Activated T-cell treated with anti-CD3 and anti-CD28 coated beads, Interleukin-2, amount 50 U/mL, for 24 hours (primary cell): ENCODE measurements at places on chromosomes 4 and X.
A peak's percentile ranks its signal among the peaks of the same experiment; 100 is the strongest.

- DNase-seq = no peak
Measured at GRCh38 chr4:164648849-164649212, 105.1 kb upstream of the SMIM31 start.

DNA sequence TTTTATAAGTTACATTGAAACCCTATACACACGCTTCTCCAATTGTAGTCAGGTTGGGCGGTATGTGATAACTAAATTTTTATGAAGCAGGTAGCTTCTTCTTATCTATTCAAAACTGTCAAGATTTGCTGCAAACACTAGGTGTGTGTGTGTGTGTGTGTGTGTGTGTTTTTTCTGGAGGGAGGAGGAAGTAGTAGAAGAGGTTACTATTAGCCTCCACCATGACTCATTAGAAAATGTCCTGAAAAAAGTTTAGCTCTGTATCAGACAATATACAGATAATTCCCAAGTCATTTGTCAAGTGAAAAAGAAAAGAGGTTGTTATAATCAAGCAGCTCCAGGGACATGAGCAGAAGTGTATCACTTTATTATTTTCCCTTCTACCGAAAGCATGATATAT, 33.9 kb downstream of the PCDH7 start:
- DNase-seq = no peak

- DNase-seq = no peak
Measured at GRCh38 chr4:126779436-126780166, 853.2 kb upstream of the INTU start.

DNA sequence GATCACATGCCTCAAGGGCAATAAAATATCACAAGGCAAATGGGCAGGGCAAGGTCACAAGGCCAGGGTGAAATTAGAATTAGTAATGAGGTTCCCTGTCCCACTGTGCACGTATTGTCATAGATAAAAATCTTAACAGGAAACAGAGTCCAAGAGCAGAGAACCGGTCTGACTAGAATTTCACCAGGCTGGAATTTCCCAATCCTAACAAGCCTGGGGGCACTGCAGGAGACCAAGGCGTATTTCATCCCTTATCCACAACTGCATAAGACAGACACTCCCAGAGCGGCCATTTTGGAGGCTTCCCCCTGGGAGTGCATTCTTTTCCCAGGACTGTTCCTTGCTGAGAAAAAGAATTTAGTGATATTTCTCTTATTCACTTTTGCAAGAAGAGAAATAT, 25.9 kb upstream of the PRDM5 start:
- DNase-seq = no peak

DNA sequence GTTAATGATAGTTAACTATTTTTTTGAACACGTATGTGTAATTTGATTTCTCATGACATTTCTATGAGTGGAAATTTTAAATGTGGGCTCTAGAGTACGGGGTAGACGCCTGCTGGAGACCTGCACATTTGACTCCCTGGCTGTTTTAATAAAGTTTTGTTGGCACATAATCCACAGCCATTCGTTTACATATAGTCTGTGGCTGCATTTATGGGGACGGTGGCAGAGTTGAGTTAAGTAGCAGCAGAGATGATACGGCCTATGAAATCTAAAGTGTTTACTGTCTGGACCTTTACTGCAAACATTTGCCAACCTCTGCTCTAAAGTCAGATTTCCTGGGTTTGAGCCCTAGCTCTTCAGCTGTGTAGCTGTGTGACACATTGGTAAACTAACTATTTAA, 118.8 kb downstream of the CHRNA9 start:
- DNase-seq = no peak

GRCh38 chr4:84500386-84501201, 1.5 kb upstream of the NKX6-1 start:
- no peak for DNase-seq

GRCh38 chr4:158786121-158786601, 17.3 kb downstream of the FNIP2 start:
- DNase-seq = no peak

- no peak for DNase-seq
Measured at GRCh38 chr4:76725039-76725438, 172.9 kb downstream of the SOWAHB start.

GRCh38 chr4:177964693-177965168, 522.5 kb upstream of the AGA start:
- no peak for DNase-seq

DNA sequence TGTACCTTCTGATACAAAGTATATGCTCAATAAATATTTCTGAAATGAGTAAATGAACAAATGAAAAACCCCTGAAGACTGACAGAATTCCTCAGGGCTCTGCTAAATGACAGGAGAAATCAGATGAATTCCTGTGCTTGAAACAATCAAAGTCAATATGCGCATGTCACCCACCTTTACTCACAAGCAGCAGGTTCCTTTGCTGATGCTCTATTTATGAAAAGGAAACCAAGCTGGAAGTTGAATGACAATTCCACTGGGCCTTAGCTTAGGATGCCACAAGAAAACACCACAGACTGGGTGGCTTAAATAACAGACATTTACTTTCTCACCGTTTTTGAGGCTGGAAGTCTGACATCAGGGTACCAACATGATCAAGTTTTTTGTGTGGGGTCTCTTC, 477.5 kb upstream of the TEX13C start:
- DNase-seq = no peak

DNA sequence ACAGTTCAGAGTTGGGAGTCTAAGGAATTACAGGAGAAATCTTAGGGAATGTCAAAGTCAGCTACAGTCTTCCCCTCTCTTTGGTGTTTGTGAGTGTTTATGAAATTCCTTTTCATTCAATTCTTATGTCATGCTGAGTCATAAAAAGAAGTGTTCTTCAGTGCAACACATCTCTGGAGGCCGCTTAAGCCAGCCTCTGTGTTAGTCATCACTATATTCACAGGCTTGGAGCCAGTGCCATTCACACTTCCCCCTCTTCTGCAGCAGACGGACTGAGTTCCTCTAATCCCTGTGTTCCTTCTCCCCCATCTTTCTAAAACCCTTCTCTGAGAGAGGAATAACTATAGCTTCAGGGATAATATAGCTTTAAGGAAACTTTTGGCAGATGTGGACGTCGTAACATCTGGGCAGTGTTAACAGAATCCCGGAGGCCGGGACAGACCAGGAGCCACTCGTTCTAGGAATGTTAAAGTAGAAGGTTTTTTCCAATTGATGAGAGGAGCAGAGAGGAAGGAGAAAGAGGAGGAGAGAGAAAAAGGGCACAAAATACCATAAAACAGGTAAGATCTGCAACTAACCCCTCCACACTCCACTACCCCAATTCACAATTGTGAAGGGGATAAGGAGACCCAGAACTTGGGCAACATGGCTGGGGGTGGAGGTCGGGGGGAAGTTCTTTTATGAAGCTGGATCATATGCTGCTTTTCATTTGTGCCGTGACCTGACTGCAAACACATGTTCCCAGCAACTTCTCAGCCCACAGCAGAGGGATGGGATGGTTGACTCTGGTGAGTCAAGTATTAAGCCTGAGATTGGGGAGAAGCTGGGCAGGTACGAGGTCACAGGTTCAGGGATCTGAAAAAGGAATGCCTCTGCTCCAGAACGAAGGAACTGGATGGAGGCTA, at the start of gene SRPX2:
SRPX2 (plus strand) TSS at position 244 of the 905 bp plus-strand sequence. CDS start 2,124 bp downstream, outside the sequence.
- no peak for DNase-seq

- no peak for DNase-seq
Measured at GRCh38 chrX:143634663-143635455, 1.0 kb downstream of the SLITRK4 start.

- no peak for DNase-seq
Measured at GRCh38 chr4:156615066-156615531, 356.5 kb downstream of the PDGFC start.

DNA sequence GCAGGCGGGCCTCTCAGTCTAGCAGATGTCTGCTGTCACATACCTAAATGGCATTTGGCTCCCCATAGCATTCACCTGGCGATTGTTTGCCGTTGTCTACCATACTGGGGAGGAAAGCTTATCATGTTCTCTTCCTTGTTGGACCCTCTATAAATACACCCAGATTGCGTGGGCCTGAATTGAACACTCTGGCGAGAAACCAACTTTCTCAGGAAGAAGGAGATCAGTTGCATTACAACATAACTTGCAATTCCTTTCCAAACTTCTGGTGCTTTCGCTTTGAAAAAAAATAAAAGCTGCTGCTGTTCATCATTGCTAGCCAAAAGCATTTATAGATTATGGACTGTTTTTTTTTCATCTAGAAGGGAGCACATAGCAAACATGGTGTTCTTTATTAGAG, 230.0 kb upstream of the GPC4 start:
- DNase-seq = no peak

DNA sequence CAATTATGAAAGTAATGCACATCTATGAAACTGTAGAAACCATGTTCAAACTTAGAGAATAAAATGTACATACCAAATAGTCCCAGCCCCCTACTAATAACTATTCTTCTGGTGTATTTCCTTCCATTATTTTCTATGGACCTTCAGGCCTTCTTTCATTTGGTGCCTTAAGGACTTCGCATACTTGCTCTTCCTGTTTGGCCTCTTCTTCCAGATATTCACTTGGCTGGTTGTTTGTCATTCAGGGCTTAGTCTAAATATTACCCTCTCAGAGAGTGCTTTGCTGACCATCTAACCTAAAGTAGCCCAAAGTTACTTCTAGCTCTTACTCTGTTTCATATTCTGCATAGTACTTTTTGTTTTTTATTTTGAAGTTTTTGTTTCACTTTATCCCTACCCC, 70.3 kb upstream of the ARMCX2 start:
- DNase-seq = no peak

DNA sequence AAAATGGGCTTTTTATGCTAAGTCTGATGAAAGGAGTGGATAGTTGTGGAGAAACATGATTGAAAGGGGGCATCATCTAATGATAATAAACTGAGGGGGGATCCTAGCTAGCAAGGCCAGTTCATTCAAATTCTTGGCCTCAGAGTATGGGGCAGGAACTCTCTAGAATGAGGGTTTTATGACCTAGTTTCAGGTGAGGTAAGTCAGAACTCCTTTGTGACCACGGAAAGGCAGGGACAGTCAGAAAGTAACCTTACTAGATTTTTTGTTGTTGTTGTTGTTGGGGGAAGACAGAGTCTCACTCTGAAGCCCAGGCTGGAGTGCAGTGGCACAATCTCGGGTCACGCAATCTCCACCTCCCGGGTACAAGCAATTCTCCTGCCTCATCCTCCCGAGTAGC, 1.5 kb upstream of the PAQR3 start:
- no peak for DNase-seq

- peak; percentile 66 for DNase-seq
Measured at GRCh38 chr4:142567199-142567598, 278.9 kb downstream of the INPP4B start.

DNA sequence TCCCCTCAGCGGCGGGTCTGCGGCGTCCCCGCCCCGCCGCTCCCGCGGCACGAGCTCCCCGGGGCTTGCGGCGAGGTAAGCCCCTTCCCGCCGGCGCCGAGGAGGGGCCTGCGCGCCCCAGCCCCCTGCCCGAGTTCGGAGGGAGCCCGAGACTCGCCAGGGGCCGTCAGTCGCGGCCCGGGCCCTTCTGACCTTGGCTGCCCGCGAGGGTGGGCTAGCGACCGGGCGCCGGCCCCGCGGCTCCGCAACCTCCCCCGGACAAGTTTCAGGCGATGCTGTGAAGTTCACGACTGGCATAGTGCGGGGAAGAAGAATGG, 554 bp downstream of the CDKL5 start:
- DNase-seq = no peak

GRCh38 chr4:156976147-156976546, 4.5 kb upstream of the PDGFC start:
- DNase-seq = no peak
